ENCODE measurements at places on chromosomes 2 and 18. TPM values are rescaled to one million over a fixed set of nuclear protein-coding genes. Genes with fewer than 3 reads are reported as not detected.

DNA sequence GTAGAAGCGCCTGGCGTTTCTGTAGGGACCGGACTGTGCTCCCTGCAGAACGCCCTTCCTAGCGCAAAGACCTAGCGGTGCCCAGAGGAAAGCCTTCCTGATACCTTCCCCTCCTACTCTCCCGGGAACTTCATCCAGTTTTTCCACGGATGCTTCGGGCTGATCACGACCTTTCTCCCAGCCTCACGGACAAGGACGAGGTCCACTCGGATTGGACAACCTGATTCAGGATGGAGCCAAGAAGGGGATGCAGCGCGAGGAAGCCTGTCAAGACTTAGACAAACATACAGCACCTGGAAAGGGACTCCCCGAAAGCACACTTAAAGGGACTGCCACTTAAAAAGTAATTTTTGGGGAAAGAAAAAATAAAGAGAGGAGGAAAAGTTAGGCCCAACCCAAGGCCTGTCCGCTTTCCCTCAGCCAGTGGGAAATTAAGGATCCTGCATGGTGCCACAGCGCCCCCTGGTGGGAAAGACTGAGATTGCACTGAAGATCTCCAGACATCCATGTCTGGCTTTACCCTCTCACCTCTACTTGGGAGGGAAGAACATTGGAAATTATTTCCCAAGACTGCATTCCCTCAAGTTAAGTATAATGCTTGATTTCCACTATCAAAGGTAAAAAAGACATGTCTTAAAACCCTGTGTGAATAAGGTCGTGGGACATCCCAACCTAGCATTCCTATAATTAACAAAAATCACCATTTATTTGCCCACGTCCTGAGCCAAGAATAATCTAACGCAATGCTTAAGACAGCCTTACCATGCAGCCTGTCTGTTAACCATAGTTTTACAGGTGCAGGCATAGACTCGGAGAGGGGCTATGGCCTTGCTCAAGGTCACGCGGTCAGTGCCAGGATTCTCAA is 13.4 kb upstream of the COPS8 start:
- no peaks in the 10 kb centered on the region for H3K36me3 ChIP-seq
- no peak for DNase-seq
- H3K27ac ChIP-seq: no peak overlapping the region
- H3K4me1 ChIP-seq: peaks cover 13% of the 10 kb centered on the region
- H3K4me3 ChIP-seq: no peak overlapping the region

DNA sequence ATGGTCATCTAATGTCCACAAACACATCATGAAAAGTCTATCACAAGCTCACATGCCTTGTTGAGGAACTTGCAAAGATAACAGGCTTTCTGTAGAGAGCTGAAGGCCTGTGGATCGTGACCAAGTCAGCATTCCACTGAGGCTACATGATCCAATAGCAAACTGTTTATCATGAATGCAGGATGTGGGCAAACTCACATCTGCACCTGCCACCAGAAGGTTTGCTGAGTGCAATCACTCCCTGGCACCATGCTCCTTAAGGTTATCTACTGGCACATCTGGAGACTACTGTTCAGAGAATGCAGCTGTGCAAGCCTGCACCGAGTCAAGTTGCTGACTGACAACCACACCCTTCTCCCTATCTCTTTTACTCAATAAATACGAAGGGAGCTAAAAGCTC is 67.3 kb upstream of the ACAA2 start:
- H3K27ac ChIP-seq: no peak overlapping the region
- no peaks in the 10 kb centered on the region for H3K27me3 ChIP-seq
- H3K36me3 ChIP-seq: no peaks in the 10 kb centered on the region
- H3K4me3 ChIP-seq: no peak overlapping the region

DNA sequence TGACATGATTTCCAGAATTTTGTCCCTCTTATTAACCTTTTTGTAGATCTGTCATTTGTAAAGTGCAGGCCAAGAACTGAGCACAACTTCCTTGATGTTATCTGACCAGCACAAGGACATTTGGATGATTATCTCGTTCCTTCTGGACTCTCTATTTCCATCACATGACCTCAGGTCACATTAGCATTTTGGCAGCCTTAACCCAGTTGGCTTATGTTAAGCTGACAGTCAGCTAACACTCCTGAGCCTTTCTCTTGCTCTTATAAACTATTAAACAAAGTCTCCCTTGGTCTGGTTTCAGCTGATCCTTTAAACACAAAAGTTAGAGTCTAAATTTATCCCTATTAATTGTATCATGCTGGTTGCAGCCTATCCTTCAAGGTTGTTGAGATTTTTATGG is 167.2 kb upstream of the RBBP8 start:
- no peaks in the 10 kb centered on the region for H3K27me3 ChIP-seq
- no peaks in the 10 kb centered on the region for H3K36me3 ChIP-seq
- H3K27ac ChIP-seq: no peak overlapping the region
- no peaks in the 10 kb centered on the region for H3K4me1 ChIP-seq

POTEC gene
- not detected for total RNA-seq

Measured in ascending aorta (tissue), 2 donors.